ENCODE measurements at places on chromosomes 16 and 17.
A peak's percentile ranks its signal among the peaks of the same experiment; 100 is the strongest.

DNA sequence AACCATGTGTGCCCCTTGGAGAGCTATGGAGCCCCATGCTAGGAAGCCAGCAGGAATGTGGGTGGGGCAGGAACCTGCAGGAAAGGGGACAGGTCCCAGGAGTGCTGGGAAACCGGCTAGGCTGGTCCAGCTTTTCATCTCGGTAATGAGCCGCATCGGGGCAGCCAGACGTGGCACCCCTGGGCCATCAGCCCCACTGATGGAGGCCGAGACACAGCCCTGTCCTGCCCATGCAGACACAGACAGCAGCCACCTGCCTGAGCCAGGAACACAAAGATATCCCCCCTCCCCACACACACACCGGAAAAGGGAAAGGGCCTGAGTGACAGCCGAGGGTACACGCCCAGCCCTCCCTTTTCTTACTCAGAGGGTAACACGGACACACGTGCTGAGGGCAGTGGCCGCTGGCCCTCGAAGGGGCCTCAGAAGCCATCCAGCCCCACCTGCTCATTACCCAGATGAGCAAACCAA, 18.1 kb downstream of the PPL start:
- no peak for DNase-seq

DNA sequence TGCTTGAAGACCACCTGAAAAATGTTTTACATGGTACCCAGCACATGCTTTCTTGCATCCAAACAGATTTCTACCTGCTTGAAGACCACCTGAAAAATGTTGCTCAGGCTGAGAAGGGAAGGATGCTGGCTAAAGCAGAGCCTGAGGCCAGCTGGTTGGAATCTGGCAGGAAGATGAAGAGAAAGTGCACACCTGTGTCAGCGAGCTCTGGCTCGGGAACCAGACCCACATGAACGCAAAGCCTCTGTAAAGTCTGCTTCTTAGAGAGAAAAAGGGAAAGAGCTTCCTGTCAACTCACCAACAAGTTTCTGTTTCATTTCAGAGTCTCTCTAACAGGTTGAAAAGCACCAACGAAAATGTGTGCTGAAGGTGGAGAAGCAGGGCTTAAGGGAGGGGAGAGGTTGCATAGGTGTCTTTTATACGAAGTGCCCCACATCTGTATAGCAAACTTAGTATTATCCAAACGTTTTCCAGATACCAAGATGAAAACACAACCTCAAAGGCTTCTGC, 226.0 kb downstream of the TOX3 start:
- no peak for DNase-seq

- no peak for DNase-seq
Measured at GRCh38 chr17:34406226-34406625, 43.2 kb upstream of the CCL1 start.

DNA sequence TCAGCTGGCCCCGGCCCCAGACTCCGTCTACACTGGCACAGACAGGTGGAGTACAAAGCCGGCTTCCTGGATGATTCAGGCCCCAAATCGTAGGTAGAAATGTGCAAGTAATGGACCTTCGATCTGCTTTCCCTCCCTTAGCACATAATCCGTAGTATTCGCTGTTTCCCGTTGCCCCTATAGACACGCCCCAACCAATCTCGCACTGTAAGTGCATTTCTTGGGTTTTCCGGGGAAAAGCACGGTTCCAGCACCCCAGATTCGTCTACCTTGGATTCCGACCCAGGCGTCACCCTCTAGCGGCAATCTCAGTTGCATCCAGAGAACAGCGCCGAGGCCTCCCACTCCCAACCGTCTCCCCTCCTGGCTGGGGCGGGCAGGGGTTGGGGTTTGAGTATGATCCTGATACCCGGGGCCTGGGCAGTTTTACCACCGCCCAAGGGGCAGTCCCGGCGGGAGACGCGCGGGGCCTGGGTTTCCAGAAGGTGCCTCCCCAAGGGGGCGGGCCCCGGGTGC, 12.1 kb upstream of the FOXF1 start:
- no peak for DNase-seq

GRCh38 chr17:34788696-34789095, 172.6 kb downstream of the CCT6B start:
- no peak for DNase-seq

DNA sequence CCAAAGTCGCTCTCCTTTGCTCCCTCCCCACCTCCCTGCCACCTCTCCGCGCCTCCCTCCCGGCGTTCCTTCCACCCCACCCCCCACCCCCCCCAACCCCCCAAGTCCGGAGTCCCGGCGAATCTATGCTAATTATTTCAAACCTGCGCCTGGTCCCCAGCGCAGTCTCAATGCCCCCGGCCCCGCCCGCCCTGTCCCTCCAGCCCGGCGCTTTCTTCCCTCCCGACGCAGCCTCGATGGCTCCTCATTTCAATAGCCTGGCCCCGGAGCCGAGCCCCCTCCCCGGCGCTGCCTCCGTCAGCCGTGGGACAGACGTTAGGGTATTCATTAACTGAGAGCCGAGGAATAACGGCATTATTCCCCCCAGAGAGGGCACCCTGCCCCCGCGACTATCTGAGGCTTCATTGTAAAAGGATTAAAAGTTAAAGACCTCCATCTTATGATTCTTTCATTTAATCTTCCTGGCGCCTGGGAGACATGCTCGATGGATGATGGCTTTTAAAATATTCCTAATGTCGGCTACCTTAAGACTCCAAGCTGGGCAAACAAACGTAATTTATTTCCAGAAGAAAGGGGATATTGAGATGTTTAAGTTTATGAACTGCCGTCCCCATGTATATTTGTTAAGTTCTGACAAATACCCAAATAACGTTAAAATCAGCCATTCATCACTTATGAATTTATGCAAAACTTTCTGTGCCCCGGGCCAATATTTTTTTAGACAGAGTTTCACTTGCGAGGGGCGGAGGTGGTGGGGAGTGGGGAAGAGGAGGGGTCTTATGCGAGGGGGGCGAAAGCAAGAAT, 3.4 kb downstream of the NOG start:
- no peak for DNase-seq

- no peak for DNase-seq
Measured at GRCh38 chr17:66340720-66341119, 38.3 kb downstream of the PRKCA start.

GRCh38 chr16:9199751-9200150, 108.3 kb downstream of the HAPSTR1 start:
- no peak for DNase-seq

DNA sequence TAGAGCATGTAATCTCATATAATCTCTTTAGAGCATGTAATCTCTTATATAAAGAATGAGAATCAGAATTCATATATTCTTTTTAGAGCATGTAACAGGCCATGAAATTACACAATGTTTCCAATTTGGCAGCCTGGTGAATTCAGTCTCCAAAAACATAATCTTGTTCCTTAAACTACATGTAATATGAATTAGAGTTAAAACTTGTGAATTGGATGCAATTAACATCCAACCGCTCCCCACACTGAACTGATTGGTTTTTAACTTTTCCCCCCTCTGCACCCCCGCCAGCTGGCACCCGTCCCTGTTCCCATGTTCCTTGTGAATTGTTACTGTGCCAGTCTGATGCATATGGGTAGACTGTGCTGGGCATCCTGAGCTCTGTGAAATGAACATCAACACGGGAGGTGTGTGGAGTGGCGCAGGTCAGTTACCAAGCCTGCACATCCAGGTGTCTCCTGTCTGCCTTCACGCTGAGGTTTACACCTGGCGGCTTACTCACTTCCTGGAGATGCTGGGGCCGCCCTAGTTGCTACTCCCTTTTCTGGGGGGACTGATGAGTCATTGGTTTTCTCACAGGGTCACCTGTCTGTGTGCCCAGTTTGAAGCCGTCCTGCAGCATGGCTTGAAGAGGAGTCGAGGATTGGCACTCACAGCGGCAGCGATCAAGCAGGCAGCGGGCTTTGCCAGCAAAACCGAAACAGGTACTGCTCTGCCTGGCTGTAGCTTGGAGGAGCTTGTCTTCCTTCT, 50.4 kb downstream of the SNX29 start:
- DNase-seq: no peak

DNA sequence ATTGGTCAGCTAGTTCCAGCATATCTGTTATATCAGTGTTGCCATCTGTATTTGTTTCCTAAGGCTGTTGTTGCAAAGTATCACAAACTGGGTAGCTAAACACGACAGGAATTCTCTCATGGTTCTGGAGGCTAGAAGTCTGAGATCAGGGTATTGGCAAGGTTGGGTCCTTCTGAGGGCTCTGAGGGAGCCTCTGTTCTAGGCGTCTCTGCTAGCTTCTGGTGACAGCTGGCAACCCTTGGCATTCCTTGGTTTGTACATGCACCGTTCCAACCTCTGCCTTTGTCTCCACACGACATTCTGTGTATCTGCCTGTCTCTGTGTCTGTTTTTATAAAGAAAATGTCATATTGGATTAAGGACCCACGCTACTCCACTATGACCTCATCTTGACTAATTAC, 219.9 kb upstream of the NLRP1 start:
- no peak for DNase-seq

DNA sequence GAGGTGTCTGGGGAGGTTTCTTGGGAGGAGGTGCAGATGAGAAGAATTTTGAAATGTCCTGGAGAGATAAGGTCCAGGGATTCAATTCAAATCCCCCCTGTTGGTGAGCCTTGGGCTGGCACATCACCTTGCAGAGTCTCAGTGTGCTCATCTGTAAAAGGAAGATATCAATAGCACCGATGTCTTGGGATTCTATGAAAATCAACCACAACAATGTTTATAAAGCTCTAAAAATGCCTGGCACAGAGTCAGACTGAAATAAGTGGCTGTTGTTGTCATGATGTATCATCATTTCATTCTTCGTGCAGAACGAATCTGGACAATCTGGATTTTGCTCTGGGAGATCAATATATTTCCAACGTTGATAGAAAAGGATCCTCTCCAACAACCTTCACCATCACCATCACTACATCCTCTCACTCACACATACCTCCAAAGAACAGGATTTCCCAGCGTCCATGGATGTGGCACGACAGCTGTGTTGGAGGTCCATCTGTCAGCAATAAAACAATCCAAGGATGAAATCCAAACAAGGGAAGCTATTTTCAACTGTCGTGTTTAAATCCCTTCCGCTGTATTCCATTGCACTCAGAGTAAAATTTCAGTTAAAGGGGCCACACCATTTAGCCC, 393.7 kb upstream of the DYNLRB2 start:
- DNase-seq: no peak

GRCh38 chr17:40501499-40501911, at the start of gene TNS4:
Gene TNS4 (minus strand): TSS chr17:40501623. CDS start chr17:40496425, 5,198 bp downstream.
- no peak for DNase-seq

DNA sequence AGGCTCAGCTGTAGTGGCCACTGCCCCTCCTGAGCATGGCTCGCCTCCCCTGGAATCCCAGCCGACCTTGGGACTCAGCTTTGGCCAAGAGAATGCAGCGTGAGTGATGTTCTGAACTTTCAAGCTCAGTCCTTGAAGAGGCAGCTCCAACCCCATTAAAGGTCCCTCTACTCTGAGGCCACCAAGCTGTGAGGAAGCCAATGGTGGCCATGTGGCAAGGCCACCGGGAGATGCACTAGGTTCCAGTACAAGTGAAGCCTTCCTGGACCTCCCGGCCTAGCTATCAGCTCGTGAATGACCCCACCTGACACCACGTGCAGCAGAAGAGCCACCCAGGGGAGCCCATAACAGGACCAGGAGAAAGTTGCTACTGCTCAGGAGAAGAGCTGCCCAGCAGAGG, 81.7 kb upstream of the GNG13 start:
- DNase-seq: no peak

GRCh38 chr17:58317421-58318064, 11.1 kb downstream of the TSPOAP1 start:
- DNase-seq: peak; percentile 37

GRCh38 chr16:66459878-66460277, 32.8 kb downstream of the BEAN1 start:
- DNase-seq: no peak

Data from stimulated activated CD8-positive, alpha-beta memory T cell treated with anti-CD3 and anti-CD28 coated beads, Interleukin-7, amount 100 ng/mL, for 24 hours (primary cell).